ENCODE measurements at places on chromosomes 4 and X.
A peak's percentile ranks its signal among the peaks of the same experiment; 100 is the strongest.

- no peak for DNase-seq
These were observed 1023.8 kb downstream of the FAT4 start for GRCh38 chr4:126338548-126338947.

DNA sequence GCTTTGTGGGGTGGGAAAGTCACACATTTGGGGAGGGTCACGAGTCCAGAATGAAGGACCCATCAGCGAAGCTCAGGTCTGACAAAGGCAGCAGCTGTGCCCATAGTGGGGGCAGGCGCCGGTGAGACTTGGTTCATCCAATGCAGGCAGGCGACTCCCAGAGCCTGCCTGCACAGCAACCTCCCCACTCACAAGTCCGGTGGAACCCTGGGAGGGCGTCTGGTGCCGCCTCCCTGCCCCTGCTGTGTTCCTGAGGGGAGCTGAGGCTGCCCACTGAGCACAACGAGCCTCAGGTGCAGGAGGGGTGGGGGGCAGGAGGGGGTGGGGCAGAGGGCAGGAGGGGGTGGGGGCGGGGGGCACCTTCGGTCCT lies 13.7 kb downstream of the LRPAP1 start:
- no peak for DNase-seq

- DNase-seq = no peak
These were observed 3.3 kb upstream of the ZNF518B start for GRCh38 chr4:10460313-10461047.

GRCh38 chr4:79330720-79331119 lies 4.9 kb upstream of the NAA11 start:
- no peak for DNase-seq

- DNase-seq = no peak
These were observed 280.6 kb downstream of the PPP1R2C start for GRCh38 chrX:42497356-42497755.

DNA sequence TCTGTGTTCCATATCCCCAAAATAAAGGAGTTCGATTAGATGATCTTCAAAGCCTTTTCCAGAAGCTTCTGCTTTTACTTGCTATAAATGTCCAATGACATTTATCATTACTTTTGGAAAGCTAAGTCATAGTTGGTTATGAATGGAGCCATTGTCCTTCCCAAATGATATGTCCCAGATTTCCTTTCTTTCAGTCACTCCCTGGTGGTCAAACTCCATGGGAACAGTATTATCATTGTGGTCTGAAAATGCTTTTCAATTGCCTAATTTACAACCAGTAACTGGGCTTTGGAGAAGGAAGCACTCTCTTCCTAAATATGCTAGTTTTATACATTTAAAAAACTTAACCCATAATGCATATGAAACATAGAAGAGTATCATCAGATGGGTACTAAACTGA lies 571.5 kb upstream of the AMOT start:
- DNase-seq = no peak

DNA sequence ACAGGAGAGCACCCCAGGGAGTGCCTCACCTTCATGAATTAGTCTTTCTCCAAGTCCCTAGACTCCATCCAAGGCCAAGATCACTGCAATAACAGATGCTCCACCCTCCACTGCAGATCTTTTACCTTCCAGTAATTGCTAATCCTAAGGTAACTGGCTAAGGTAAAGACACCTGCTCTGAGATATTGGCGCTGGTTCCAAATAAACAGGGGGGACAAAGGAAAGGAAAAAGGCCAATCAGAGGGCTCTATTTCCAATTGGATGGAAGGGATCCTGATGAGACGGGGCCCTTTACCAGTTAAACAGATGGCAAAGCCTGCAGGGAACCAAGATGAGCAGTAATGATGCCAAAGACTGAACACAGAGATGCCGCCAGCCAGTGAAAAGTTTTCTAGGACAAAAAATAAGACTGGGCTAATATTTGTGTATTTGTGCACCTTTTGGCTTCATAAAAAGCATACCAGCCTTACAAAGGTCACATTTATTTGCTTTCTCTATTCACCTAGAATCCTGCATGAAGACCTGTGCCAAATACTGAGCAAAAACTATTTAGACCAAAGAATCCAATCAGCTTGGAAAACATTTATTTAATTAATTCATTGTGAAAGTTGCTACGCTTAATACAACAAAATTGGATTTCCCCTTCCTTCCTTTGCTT lies 148.5 kb downstream of the PPP3CA start:
- no peak for DNase-seq

GRCh38 chrX:144732588-144732987 lies 514.7 kb upstream of the SPANXN1 start:
- DNase-seq = no peak

DNA sequence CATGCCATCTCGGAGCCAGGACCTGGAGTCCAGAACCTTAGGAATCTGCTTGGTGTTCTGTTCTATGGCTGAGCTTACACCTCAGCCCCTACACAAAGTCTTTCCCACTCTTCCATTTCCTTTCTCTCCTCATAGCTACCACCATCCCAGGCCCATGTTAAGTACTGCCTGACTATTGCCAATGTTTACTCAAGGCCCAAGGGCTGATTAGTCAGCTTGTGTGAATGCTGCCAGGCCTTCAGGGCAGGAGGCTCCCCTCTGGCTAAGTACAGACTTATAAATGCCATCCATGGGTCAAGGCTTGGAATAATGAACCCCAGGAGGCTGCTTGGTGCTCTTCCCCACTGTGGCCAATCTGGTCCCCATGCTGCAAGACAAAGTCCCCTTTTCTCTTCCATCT lies 411.6 kb upstream of the MAGEB18 start:
- no peak for DNase-seq

- DNase-seq = no peak
These were observed 2.4 kb downstream of the TCEAL1 start for GRCh38 chrX:103631145-103631544.

GRCh38 chr4:43567644-43568043 lies 675.1 kb downstream of the GRXCR1 start:
- DNase-seq = no peak

GRCh38 chr4:158527516-158527915 lies 5.8 kb downstream of the RXFP1 start:
- DNase-seq = no peak

- DNase-seq = no peak
These were observed 31.2 kb downstream of the PJA1 start for GRCh38 chrX:69133921-69134542.

DNA sequence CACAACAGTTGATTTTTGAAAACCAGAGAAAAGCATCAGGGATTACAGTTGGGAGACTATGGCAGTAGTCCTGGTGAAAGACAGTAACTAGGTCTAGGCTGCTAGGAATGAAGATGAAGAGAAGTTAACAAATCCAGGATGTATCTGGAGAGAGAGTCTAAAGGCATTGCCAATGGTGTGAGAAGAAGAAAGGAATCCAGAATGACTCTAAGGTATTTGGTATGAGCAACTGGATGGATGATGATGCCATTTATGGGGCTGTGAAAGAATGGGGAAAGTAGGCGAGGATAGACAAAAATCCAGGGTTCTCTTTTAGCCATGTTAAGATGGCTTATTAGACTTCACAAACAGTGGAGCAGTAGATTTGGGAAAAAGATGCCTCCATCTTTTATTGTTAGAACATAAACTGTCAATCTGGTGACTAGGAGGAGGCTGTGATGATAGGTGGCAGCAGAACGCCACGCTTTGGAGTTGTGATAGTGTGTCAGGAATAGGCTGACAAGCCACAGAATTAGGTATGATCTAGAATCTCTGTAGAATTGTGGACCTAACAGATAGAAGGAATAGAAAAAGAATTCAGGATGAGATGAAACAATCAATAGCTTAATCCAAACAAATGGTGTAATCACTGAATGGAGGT lies 27.3 kb upstream of the JADE1 start:
- DNase-seq = peak; percentile 18

- no peak for DNase-seq
These were observed 25.7 kb upstream of the CSF2RA start for GRCh38 chrX:1242891-1243402.

GRCh38 chr4:7186031-7186430 lies 6.3 kb upstream of the SORCS2 start:
- DNase-seq = no peak

DNA sequence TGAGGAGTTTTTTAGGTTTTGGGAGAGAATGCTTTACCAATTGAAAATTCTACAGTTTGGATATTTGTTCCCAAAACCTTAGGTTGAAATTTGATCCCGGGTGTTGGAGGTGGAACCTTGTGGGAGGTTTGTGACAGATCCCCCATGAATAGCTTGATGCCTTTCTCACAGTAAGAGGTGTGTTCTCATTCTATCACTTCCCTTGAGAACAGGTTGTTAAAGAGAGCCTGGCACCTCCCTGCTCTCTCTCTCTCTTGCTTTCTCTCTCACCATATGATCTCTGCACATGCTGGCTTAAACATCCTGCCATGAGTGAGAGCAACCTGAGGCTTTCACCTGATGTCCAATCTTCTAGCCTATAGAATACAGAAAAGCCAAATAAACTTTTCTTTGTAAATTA lies 1475.5 kb upstream of the AGA start:
- DNase-seq = no peak

DNA sequence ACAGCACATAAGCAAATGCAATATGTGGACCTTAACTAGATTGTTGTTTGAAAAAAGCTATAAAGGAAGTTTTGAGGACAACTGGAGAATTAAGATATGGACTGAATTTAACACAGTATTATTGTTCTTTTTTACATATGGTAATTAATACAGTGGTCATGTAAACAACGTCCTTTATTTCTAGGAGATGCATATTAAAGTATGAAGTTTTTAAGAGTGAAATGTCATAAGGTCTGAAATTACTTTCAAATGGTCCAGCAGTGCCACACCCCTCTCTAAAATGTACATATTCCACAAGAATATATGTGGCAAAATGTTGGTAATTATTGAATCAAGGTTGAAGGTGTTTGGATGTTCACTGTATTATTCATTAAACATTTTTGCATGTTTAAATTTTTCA lies 40.9 kb downstream of the WDFY3 start:
- DNase-seq = no peak

GRCh38 chrX:19804151-19804550 lies 83.2 kb downstream of the SH3KBP1 start:
- no peak for DNase-seq

DNA sequence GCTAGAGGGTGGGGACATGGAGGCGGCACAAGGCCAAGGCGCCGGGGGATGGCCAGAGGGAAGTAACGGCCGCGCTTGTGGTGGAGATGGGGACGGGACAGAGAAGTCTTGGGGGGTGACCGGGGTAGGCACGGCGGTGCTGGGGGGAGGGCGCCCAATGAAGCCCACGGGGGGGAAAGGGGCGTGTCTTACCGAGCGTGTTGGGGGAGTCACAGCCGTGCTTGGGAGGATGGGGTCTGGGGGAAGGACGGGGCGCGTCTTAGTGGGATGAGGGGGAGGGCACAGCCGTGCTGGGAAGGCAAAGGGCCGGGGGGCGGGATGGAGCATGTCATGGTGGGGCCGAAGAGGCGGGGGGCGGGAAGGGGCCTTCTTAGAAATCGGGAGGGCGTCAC lies 952 bp downstream of the ARSD start:
- no peak for DNase-seq

DNA sequence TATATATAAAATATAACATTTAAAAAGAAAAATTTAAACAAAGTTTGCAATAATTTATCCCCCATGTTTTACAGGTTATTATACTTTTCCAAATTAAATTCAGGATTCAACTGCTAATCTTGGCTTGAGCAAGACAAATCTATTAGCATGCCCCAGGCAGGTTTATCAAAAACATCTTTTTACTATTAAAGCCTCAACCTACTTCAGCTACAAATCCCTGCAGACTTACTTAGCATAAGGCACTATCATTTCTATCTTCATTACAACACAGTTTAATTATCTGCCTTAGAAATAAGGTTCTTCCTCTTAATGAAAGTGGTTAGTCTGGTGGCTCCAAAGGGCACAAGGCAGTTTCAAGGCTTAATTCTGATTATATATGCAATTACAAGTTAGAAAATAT lies 477.6 kb downstream of the PACRGL start:
- no peak for DNase-seq

- DNase-seq = no peak
These were observed 24.1 kb upstream of the PBDC1 start for GRCh38 chrX:76148753-76149152.

DNA sequence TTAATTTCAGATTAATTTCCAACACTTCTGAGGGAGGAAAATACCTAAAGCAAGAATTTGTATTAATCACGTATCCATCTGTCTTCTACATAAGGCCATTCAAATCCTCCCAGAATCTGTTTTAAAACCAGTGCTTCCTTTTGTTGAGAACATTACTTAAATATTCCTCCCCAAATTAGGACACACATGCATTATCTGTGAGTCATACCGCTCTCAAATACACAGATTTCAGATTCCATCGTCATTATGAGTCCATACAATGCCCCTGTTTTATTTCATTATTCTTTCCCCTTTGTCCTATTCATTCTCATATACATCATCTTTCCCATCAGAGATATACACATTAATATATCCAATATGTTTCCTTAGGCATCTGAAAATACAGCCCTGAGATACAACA lies 57.3 kb upstream of the PRSS12 start:
- no peak for DNase-seq

DNA sequence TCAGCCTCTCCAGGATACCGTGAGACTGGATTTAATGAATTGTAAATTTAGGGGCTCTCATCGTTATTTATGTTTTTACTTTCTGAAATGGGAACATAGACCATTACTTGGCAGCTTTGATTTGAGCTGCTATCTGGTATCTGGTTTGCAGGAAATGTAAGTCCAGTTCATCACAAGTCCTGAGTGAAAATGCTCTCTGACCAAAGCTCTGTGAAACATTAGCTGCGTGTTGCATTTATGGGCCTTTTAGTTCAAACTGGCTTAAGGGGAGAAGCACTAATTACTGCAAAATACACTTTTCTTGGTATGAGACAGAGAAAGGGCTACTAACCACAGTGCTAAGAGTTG lies 420 bp downstream of the CC2D2A start:
- no peak for DNase-seq

- DNase-seq = no peak
These were observed 111.6 kb downstream of the MAGEE2 start for GRCh38 chrX:75673468-75673867.

DNA sequence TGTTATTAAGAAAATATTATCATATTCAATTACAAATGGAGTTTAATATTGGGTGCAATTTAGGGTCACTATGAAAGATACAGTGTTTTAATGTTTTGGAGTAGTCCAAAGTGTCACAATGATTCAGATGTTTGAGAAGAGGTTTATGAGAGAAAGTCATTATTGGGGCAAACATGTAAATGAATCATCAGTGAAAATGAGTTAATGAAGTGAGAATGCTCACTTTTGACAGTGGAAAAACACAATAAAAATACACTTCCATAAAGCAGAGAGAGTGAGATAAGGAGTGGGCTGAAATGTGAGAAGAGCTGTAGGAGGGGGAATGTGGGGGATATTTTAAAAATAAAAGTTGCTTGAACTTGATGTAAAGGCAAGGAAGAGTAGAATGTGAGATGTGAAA lies 957.1 kb downstream of the PCDH18 start:
- DNase-seq = no peak

- DNase-seq = no peak
These were observed 41.2 kb downstream of the SH3RF1 start for GRCh38 chr4:169229571-169230028.

DNA sequence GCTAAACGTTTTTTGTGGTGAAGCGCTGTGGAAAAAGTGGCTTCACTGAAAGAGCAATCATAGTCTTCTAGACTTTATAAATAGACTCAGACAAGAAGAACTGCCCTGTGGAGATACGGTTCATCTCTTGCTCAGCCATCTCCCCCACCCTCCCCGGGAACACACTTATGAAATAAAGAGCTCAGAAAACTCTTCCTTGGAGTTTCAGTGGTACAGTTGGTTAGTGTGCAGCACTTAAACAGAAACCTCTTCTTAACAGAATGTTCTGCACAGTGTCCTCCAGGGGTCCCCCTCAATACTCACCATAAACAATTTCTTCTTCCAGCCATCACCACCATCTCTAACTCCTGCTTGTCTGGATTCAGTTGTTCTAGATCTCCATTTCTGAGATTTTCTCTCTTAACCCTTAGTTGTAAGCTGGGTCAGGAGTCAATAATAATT lies 313.0 kb downstream of the ARHGAP10 start:
- no peak for DNase-seq

Measured in activated naive CD8-positive, alpha-beta T cell treated with anti-CD3 and anti-CD28 coated beads, Interleukin-2, amount 50 U/mL, for 16 hours (primary cell).